ENCODE measurements at places on chromosomes 5 and 9. TPM values are rescaled to one million over a fixed set of nuclear protein-coding genes. Genes with fewer than 3 reads are reported as not detected.

NSMF gene
- 28.7 TPM for total RNA-seq

- H3K4me3 ChIP-seq, result no peak overlapping the region
- no peak for DNase-seq
- no peaks in the 10 kb centered on the region for H3K36me3 ChIP-seq
- no peak overlapping the region for H3K27ac ChIP-seq
- H3K4me1 ChIP-seq, result no peaks in the 10 kb centered on the region
Measured at GRCh38 chr5:135526924-135527323, 8.8 kb downstream of the NEUROG1 start.

IL33 gene
- 23.7 TPM for total RNA-seq

DNA sequence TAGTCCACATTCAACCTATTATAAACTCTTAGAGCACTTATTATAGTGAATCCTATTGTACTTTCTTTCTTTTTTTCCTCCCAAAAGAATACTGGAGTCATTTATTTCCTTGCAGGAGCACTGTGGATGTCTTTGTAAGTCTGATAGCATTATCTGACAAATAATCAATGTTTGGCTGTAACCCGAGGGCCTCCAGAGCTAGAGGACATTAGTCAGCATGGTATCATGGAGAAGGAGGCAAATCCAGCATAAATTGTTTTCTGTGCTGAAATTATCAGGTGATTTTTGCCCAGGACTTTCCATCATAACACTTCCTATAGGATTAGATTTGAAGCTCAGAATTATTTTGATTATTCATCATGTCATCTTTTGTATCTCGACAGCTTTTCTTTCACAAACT is 551.0 kb downstream of the ZNF608 start:
- H3K4me3 ChIP-seq, result no peak overlapping the region
- no peak for DNase-seq
- H3K36me3 ChIP-seq, result no peaks in the 10 kb centered on the region
- peaks cover 41% of the 10 kb centered on the region for H3K4me1 ChIP-seq
- H3K27me3 ChIP-seq, result no peaks in the 10 kb centered on the region

DNA sequence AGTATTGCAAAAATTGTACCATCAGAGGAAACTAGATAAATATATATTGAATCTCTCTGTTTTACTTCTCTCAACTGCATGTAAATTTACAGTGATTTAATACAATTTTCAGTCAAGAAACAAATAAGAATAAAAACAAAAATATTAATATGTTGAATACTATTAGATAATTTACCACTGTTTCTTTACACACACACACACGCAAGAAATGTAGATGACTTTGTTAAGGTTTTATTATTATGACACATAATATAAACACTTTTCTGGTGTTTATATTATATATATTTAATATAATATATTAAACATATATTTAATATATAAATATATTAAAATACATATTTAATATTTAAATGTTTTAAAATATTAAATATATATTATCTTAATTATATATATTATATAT is 814.3 kb upstream of the CDH10 start:
- no peak overlapping the region for H3K4me3 ChIP-seq
- no peaks in the 10 kb centered on the region for H3K4me1 ChIP-seq
- no peaks in the 10 kb centered on the region for H3K27me3 ChIP-seq
- no peak overlapping the region for H3K27ac ChIP-seq

DNA sequence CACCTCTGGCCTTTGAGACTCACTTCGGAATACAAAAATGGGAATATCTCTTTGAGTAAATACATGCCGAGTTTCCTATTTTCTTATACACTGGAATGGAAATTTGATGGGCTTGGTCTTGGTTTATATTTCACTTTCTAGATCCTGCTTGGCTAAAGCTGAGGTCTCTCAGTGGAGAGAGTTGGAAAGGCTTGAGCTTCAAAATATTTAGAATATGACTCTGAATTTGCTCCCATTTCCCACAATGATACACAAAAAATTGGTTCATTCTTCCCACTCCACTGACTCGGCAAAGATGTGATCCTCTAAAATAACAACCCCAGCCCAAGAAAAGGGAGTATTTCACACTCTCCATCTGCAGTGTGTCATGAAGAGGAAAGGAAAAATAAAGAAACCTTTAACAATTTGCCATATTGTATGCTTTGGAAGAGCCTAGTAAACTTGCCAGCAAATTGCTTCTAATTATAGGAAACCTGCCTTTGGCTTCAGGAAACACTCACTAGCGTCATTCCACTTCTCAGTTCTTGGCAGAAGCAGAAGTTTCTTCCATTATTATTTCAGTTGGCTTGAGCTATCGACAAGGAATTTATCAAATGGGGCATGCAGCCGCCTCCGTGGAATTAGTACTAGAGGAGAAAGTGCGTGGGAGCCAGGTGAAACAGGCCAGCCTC is 302.9 kb downstream of the NSG2 start:
- no peak overlapping the region for H3K27ac ChIP-seq
- H3K27me3 ChIP-seq, result no peaks in the 10 kb centered on the region
- H3K4me3 ChIP-seq, result no peak overlapping the region
- no peaks in the 10 kb centered on the region for H3K4me1 ChIP-seq

DNA sequence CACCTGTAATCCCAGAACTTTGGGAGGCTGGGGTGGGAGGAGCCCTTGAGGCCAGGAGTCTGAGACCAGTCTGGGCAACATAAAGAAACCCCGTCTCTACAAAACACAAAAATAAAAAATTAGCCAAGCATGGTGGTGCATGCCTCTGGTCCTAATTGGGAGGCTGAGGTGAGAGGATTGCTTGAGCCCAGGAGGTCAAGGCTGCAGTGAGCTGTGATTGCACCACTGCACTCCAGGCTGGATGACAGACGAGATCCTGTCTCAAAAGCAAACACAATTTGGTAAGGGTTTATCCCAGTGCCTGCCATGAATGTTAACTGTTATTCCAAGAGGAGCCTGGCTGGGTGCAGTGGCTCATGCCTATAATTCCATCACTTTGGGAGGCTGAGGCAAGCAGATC is 71.1 kb downstream of the LHX2 start:
- no peaks in the 10 kb centered on the region for H3K36me3 ChIP-seq
- DNase-seq, result no peak
- no peaks in the 10 kb centered on the region for H3K4me1 ChIP-seq
- H3K4me3 ChIP-seq, result no peak overlapping the region

SPATA6L gene
- total RNA-seq, result 2.9 TPM

GRCh38 chr5:63085561-63085960 is 506.9 kb downstream of the LRRC70 start:
- no peak overlapping the region for H3K27ac ChIP-seq
- no peaks in the 10 kb centered on the region for H3K36me3 ChIP-seq
- no peak overlapping the region for H3K4me3 ChIP-seq
- H3K4me1 ChIP-seq, result no peaks in the 10 kb centered on the region
